Stimulated activated CD4-positive, alpha-beta T cell treated with anti-CD3 and anti-CD28 coated beads, Interleukin-15, amount 100 ng/mL, for 48 hours (primary cell): ENCODE measurements at places on chromosomes 5 and 9.

DNA sequence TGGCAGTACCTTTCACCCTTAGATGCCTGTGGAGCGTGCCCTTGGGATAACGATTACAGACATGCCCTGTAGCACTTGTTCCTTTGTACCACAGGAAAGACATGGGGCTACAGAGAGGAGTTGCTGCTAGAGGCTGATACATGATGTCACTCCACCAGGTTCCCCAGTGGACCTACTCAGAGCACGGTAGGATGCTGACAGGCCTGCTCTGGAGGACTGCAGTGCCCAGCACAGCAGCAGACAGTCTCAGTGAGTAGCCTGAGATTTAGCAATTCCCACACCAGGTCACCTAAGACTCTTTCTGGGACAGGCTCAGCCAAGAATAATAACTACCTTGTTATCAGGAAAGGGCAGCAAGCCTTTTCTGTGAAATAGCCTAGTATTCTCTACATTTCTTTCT lies 28.8 kb downstream of the PDE4D start:
- no peak for DNase-seq

- DNase-seq = no peak
Measured at GRCh38 chr9:132509928-132510874, 72.2 kb upstream of the BARHL1 start.

DNA sequence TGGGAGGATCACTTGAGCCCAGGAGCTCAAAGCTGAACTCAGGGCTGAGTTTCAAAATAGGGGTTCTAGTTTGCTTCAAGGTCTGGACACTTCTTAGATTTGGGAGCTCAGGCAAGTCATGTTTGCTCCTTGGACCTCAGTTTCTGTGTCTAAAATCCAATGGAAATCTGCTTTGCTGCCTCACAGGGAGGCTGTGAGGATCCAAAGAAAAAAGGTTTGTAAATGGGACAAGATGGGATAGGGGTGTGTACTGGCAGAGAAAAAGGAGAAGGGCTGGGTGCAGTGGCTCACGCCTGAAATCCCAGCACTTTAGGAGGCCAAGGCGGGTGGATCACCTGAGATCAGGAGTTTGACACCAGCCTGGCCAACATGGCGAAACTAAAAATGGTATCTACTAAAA lies 39.6 kb upstream of the SH3PXD2B start:
- no peak for DNase-seq

- DNase-seq = no peak
Measured at GRCh38 chr5:176679365-176680225, 32.3 kb downstream of the TSPAN17 start.

DNA sequence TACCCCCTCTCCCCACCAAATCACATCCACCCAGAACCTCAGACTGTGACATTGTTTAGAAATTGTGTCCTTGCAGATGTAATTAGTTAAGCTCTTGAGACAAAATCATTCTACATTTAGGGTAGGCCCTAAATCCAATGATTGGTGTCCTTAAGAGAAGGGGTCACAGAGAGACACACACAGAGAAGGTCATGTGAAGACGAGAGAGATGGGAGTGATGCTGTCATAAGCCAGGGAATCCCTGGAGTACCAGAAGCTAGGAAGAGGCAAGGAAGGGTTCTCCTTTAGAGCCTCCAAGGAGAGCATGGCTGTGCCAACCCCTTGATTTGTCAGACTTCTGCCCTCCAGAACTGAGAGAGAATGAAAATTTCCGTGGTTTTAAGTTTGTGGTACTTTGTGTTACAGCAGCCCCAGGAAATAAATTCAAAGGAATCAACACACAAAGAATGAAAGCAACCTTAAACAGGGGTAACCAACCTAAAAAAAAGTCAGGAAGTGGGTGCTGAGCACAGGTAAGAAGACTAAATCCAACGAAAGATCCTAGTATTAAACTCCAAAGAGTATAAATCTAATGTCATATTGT lies 33.6 kb downstream of the TIMD4 start:
- DNase-seq = no peak
